Fibroblast of lung (primary cell): ENCODE measurements at places on chromosomes 2 and 18. TPM values are rescaled to one million over a fixed set of nuclear protein-coding genes. Genes with fewer than 3 reads are reported as not detected.

DNA sequence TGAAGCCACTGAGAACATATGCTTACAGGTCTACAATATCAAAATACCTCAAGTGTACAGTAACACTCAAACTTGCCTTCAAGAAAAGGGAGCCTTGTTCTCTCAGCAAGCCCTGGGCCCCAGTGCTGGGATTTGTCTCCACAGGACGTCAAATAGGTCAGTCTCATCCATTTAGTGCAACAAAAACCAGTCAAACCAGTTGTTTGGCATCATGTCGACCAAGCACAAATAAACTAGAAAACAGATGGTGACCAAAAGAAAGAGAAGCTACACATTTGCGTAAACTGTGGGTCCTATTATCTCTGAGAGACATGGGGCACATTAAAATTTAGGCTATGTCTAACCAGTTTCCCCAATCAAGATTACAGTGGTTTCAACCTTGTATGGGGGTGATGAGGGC is 182.6 kb upstream of the PKDCC start:
- no peak for DNase-seq

DNA sequence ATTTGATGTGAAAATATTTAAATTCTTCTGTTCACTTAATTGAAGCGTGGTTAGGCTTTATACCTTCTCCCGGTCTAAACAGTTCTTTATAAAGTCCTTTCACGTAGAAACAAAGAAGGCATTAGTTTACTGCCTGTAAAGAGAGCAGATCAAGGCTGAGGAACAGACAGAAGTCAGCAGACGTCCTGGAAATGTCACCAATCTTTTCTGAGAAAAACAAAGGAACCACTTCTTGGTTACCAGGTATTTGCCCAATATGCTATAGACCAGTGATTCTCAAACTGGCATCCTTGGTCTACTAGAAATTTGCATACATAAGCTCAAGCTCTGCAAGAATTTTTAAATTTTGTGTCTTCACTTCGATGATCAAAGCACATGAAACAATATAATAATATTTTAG is 89.2 kb upstream of the STK17B start:
- DNase-seq = no peak

DNA sequence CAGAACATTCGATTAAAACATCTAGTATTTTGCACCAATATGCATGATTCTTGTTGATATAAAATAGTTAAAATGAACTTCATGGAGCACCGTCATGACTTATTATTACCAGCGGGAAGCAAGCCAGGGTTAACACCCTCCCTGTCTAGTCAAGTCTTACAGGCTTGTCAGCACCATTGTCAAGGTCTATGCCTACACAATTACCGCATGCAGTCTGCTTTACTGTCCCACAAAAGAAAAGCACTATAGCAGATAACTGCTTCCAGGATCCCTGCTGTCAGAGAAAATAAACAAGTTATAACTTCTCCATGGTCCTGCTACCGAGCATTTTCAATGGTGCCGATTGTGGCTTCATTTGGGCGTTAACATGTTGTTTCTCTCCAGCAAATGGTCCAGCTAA is 968.0 kb upstream of the FAM98A start:
- no peak for DNase-seq

GRCh38 chr2:88671786-88672427 is 19.6 kb upstream of the RPIA start:
- DNase-seq = peak; percentile 47

DNA sequence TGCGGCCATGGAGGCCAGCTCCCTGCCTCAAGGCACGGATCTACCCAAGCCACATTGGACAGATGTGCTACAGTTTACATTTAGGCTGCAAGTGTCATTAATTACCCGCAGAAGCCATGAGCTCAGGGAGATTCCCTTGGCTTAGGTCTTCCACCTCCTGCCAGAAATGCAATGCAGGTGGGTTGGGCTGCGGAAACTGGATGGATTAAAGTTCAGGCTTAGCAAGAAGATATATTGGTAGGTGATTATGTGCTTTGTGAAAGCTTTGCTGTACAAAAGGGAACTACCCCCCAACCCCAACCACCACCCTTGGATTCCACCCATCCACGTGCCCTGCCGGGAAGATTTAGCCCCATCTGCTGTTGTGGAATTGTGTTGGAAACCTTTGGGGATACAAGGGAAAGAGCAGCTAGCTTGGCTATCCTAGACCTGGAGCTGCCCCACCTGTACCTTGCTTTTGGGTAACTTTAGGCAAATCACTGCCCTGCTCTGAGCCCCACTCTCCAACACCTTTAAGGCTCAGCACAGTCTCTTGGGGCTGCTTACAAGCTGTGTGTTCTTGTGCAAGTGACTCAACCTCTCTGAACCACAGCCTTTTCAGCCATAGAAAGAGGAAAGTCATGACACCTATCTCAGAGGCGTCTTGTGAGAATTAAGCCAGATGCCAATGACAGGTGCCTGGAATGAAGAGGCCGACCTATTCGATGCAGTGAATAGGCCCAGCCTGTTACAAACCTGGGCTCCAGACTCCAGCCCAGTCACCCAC is 141.6 kb upstream of the GLI2 start:
- no peak for DNase-seq

GRCh38 chr2:127479866-127480743 is 46.2 kb downstream of the IWS1 start:
- no peak for DNase-seq

DNA sequence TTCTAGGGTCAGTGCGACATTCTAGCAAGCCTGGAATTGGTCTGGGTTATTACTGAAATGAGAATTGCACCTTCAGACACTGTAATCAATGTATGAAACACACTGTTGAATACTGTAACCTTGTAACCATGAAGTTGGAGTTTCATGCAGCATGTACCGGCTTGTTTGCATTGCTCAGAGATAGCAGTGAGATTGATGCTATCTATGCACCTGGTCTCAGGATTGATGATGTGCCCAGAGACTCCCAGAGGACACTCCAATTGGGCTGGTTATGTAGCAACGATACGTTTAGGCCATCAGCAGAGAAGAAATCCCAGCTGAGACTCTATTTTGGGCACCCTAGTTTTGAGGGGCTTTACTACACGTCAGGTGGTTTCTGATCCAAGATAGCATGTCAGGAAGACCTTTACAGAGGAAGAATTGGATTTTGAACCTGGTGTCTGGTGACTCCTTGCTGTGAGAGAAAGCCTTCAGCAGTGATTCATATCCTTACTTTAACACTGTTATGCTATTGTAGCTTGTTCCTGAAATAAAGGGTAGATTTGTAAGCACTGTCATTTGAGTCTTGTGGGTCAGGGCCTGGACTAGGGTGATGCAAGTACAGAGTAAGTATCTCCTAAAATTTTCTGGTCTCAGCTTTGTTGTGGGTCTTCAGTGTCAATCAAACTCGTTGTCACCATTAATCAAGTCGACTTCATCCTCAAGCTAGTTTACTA is 305.1 kb upstream of the GULP1 start:
- peak; percentile 6 for DNase-seq

DNA sequence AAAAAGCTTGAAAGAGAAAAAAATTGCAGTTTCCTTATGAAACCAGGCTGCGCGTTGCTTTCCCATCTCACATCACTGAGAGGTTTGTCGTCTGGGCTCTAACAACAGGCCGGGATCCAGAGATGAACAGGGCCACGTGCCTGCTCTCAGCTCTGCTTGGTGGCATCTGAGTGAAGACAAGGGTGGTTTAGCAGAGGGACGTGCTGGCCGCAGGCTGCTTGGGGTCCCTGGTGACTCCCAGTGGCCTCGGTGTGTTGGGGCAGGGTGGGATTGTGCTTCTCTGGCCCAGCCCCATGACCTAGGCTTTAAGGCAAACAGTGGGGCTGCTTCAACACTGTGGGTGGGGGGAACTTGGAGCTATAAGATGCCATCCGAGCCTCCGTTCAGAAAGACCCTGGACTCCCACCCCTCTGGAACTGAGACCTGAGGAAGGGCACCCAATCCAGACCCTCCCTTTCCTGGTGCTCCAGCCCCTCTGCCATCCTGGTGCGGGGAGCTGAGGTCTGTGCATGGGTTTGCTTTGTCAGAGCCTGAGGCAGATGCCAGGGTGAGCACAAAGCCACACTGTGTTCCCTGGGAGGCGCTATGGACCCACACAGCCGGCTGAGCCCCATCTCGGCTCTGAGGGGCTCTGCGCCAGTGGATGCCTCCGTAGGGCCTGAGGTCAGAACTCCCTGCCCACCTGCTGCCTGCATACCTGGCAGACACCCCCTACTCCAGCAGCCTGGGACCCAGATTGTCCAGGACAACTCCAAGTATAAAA is 18.4 kb upstream of the HPCAL1 start:
- no peak for DNase-seq

GALNT14 gene
- under 0.01 and 0.83 TPM in 2 replicates for total RNA-seq

CFAP221 gene
- total RNA-seq = 0.26 TPM in 1 of 2 replicates, not detected in the other

DNA sequence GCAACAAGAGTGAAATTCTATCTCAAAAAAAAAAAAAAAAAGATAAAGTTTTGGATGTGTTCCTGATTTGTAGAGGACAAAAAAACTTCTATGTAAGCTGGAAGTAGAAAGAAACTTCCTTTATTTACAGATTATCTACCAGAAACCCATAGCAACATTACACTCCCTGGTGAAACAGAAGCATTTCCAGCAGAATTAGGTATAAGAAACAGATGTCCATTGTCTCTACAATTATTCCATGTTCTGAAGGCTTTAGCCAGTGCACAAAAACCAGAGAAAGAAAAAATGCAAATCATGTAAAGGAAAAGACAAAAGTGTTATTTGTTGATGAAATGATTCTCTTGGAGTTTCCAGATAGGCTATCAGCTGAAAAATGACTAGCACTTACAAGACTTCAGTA is 4.9 kb downstream of the TUBB6 start:
- DNase-seq = no peak

DNA sequence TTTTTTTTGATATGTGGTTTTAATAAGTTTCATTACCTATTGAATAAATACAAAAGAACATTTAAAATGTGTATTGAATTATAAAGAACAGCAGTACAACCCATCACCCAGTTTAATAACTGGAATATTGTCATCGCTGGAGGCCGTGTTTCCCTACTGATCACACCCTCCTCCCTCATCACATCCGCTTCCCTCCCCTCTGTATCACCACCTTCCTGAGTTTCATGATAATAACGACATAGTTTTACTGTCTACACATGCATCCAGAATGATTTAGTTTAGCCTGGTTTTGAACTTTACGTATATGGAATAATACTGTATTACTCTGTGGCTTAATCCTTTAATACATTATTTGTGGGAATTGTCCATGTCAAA is 2.1 kb downstream of the SERPINB8 start:
- no peak for DNase-seq

ALPG gene
- total RNA-seq = not detected in 2 replicates

SERPINB8 gene
- total RNA-seq = 8.7 and 9.7 TPM in 2 replicates

DNA sequence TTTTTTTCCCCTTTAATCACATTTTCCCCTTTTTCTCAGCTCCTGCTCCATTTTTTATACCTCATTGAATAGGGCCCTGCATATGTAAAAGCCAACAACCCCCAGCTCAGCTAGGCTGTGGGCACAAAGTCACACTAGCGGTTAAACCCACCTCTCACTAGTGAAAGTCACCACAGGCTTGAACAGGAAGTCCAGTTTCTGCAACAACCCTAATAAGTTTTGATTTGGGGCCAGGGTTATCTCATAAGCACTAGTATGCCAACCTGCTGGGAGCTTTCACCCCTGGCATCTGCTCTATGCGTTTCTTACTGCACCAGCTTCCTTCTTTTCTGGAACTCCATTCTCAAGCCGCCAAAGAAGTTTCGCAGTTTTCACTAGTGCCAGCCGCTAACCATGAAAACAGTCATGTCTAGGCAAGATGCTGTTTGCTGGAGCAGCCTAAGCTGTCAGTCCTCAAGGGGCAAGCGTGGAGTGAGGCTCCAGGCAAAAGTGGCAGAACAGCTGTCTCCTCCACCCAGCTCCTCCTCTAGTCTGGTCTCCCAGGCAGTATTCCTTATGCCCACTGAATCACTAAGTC is 197.0 kb upstream of the MEIS1 start:
- DNase-seq = no peak

- DNase-seq = no peak
These were observed at the start of gene GALNT1 for GRCh38 chr18:35581546-35581897. TSS of gene GALNT1 (plus strand) at chr18:35581740. CDS start at chr18:35654663, 72,923 bp downstream.

DNA sequence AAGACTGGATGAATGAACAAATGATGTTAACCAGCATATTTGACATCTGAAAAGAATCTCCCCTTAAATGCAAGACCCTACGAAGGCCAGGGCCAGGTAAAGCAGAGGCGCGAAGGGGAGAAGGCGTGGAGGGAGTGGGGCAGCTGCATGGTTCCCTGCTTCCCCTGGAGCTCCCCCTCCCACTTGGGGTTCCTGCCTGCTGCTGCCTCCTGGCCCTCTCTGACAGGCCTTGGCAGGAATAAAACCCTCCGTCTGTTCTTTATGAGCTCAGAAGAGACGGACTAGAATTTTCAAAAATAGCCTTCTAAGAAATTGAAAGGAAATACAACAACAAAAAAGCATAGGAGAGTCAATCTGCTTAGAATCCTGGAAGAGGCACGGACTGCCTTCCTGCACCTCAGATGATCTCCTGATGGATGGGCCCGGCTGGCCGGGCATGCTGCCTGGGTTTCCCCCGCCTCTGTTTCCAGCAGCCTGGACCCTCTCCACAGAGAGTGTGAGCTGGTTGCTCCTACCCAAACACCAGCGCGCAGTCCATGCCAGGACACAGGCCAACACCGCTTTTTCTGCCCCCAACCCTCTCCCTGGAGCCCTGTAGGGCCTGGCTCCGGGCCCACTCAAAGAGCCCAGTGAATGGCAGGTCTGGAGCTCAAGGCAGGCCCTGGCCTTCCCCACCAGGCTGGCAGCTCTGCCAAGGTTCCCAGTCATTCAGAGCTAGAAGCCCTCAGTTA is 23.9 kb downstream of the CFAP65 start:
- no peak for DNase-seq

DNA sequence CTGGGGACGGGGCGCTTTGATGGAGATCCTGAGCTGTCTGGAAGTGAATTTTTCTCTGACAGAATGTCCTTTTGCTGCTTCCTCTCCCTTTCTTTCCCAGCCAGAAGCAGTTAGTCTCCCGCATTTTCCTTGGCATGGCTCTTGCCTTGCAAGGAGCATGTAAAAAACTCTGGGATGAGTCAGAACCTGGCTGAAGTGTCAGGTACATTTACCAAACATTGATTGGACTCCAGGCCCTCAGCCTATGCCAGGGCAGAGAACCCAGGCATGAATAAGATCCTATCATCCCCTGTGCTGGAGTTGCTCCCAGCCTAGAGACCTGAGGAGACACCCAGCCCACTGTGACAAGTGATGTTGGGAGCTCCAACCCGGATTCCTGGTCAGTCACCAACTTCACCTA is 21.6 kb downstream of the STON1 start:
- DNase-seq = no peak

GRCh38 chr2:236658974-236659757 is 89.5 kb downstream of the ACKR3 start:
- no peak for DNase-seq

ZC3H6 gene
- total RNA-seq = 4.4 and 6.6 TPM in 2 replicates

GRCh38 chr2:128558441-128558840 is 239.8 kb upstream of the HS6ST1 start:
- DNase-seq = no peak

GRCh38 chr2:149679286-149679685 is 91.7 kb upstream of the MMADHC start:
- DNase-seq = no peak

DNA sequence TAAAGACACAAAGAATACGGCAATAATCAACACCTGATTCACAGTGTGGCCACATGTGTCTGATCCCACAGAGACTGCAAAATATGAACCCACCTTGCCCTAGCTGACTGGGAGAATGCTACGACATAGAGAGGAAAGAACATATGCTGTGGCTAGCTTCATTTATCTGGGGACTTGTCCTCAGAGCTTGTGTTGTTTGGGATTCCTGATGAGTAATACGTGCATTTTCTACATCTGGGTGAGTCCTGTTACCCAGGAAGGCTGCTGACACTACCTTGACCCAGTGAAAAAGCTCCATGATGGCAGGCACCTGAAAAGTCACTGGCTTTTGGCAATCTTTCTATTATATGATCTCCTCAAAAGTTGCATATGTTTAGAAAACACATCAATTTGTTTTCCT is 427.7 kb upstream of the LYPD1 start:
- peak; percentile 17 for DNase-seq

GRCh38 chr18:14974088-14974487 is 226.1 kb downstream of the ANKRD30B start:
- no peak for DNase-seq
